ENCODE measurements at places on chromosomes 2 and 18.

- no peak for DNase-seq
Measured at GRCh38 chr18:49352321-49352720, 108.1 kb downstream of the DYM start.

- DNase-seq = no peak
Measured at GRCh38 chr18:36589857-36590543, 238.8 kb downstream of the TPGS2 start.

DNA sequence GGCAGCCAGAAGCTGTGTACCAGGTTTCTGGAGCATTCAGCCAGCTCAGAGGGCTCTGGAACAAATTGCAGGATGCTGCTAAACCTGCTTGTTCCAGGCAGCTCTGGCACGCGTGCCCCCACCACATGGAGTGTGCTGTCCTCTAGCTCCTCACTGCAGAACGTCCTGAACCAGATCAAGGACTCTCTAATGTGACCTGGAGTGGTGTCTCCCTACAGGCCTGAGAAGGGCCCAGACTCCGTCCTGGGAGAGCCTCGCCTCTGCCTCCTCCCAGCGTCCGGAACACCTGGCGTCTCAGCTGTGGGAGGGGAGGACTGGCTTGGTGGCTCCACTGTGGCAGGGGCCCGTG lies 115.6 kb upstream of the GPC1 start:
- no peak for DNase-seq

GRCh38 chr2:150983314-150983897 lies 278.3 kb downstream of the RBM43 start:
- no peak for DNase-seq

DNA sequence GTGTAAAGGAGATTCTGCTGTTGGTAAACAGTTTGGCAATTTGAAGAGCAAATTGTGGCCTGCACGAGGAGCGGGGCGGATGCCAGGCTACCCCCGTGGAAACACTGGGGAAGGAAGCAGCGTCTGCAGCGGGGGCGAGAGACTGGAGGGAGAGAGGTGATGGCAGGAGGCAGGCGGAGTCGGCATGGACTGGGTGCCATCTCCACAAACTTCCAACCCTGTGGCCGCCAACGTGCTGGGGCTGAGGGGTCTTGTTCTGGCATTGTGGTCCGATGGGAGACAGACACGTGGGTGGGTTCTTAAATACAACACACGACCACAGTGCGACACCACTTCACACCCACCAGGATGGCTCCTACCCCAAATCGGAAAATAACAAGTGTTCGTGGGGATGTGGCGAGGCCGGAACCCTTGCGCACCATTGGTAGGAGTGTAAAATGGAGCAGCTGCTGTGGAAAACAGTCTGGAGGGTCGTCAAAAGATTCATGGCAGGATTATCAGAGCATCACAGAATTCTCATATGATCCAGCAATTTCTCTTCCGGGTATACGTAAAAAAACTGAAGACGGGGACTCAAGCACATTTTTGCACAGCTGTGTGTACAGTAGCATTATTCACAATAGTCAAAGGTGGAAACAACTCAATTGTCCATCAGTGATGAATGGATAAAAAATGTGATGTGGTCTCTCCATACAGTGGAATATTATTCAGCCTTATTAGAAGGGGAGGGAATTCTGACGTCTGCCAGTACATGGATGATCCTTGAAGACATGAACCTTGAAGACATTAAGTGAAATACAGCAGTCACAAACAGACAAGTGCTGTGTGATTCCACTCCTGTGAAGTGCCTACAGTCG lies 82.4 kb upstream of the HPCAL1 start:
- no peak for DNase-seq

DNA sequence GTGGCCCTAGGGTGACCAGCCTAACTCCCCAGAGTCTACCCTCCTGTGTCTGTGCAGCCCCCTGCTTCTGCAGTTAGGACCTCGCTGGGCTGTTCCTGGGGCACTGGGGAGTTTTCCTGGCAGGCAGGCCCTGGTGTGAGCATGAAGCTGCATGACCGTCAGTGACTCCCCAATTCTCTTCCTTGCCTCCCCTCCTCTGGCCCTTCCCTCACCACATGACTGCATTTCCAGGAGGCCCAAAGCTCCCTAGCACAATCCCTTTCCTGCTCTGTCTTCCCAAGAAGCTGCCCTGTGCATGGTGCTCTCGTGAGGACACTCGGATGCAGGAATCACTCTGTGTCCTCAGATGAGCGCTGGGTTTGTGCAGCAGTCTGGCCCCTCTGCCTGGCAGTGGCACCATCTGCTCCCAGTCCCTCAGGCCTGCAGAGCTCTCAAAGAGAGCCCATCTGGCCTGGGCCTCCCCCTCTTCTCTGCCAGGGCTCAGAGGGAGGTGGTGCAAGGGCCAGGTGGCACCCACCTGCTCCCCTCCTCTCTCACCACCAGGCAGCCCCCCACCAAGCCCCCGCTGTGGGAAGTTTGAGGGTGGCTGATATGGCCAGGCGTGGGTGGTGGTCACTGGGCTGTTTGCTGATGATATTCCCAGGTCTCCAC lies 125.6 kb upstream of the HS6ST1 start:
- no peak for DNase-seq

- DNase-seq = no peak
Measured at GRCh38 chr18:56637711-56638231, 621 bp downstream of the TXNL1 start.

GRCh38 chr2:216866515-216867095 lies 6.7 kb upstream of the TNP1 start:
- no peak for DNase-seq

DNA sequence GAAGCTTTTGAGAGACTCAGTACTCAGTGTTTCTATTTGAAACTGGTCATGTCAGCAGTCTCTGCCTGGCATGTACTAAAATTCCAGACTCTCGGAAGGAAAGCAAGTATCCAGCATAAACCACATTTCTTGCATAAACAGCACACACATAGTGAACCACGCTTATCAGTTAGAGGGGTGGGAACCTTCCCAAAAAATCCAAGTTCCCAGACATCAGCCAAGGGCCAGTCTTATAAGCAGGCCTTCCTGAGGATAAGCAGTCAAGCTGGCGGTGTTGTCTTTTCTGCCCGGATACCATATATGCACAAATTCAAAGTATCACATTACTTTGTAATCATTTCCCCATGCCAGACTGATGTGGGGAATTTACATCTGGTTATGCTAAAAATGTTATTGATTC lies 73.6 kb downstream of the ST6GAL2 start:
- no peak for DNase-seq

DNA sequence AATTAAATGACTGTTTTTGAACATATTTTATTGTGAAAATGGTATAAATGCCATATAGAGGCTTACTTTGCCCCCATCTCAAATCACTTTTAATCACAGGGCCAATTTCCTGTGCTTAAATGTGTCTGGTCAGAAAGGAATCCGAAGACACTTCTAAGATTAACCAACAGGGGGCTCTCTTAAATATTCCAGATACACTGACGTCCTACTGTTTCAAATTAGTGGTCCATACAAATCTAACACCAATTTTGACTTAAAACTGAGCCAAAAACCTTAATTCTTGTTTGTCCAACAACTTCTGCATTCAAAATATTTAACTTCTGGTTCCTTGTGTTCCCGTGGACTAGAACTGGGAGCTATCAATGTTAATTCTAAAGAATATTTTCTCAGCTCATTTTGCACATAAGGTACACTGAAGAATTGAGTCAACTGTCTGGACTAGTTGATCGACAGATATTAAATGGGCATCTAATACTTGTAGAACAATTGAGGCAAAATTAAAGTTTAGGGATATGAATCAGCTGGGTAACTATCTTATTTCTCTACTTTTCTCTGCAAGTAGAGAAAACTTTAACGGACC lies 557.5 kb downstream of the ARHGAP15 start:
- DNase-seq = no peak

DNA sequence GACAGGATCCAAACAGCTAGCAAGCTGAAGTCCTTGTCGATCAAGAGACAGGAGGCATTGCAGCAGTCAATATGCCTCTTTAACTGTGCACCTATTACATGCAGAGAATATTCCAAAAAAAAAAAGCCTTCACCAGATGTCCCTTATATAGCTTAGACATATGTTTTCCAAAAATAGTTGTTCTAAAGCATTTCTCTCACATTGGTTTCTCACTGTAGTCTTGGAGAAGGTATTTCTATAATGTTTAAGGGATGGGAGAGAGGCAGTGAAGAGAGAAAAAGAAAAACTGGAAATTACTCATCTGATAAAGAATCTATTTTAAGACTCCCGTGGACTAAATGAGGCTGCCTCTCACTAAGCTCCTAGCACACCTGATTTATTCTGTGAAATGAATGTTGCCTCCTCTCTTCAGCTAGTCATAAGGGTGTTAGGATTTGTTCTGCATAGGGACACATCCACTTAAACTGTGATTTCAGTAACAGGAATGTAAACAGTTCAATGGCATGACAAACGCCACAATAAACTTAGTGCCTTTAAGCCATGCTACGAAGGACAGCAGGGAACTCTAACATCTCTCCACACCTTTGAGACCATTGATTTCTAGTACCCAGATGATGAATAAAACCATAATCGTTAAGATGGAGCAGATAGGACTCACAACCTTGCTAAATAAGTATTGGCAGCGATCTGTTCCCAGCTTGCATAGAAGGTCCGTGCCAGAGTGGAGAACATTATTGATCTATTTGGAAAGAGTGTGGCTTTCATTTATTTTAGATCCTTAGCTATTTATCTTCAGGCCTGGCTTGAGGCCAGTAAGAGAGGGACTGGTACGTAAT lies 98.6 kb upstream of the NCK2 start:
- no peak for DNase-seq

DNA sequence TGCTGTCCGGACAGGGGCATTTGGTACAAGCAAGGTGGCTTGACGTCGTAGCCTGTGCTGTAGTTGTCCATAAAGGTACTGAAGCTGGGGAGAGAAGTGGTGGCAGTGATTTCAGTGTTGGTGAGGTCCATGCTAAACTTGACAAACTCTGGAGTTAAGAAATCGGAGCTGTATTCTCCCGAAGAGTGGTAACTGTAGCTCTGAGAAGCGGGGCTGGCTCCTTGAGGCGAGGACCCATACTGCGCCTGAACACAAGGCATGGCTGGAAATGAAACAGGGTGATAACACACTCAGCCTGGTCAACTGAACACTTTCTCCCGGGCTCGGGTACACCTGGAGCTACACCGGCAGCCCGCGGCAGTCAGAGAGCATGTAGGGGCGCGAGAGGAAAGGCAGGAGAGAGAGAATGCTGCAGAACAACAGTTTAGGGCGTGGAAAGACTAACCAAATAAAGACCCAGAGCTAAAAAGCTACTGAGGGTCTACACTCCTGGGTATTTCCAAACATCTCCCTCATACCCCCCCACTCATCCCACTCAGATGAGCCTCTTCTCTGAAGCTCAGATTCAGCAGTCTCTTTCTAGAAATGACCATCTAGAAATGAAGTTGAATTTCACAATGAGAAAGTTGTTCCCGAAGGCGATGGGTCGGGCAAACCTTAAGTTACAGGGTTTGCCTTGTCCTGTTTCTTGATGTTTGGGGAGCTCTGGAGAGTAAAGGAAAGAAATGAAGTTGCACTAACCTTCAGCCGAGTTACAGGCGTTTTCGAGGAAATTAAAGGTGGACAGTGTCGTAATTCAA lies 2.4 kb downstream of the NR4A2 start:
- DNase-seq = no peak

DNA sequence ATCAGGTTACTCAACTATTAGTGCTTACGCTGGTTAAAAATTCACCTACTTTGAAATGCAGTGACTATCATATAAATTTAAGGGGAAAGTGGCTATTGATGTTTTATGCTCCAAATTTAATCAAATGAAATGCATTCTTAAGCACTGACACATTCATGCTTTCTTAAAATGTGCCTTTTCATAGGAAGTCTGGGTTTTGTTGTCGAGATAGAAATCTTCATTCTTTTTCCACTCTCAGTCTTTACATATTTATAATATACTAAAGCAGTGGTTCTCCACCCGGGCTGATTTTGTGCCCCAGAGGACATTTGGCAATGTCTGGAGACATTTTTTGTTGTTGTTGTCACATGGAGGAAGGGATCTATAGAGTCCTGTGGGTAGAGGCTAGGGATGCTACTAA lies 167.9 kb downstream of the PAX3 start:
- no peak for DNase-seq

- no peak for DNase-seq
Measured at GRCh38 chr18:63315876-63316275, 3.7 kb downstream of the BCL2 start.

- DNase-seq = no peak
Measured at GRCh38 chr18:41268271-41268670, 686.8 kb upstream of the PIK3C3 start.

DNA sequence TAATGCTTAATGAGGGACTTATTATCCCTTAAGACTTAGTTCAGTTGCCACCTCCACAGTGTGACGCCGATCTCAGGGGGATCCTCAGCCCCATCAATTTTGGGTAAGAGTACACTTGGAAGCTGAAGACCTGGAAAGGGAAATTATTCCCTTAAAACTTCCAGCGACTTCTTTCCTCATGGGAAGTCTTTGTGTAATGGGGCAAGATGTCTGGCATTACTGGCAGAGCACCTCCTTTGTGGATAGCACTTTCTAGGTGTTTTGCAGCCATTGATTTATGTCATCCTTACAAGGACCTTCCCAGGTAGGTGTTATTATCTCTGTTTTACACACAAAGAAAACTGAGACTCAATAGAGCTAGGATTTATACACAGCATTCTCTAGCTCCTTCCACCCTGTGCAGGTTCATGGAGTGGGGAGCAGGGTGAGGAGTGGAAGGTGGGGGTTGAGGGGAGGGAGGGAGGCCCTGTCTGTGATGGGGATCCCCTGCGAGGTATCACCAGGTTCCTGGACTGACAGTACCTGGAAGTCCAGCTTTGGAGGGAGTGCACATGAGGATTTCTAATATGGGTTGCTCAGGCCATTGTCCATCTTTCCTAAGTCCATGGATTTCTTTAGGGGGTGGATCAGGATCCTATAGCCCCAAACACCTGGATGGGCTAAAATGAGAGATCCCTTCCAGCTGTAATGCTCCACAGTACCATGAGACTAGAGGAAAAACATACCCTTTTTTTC lies 79.4 kb downstream of the MYCN start:
- no peak for DNase-seq

DNA sequence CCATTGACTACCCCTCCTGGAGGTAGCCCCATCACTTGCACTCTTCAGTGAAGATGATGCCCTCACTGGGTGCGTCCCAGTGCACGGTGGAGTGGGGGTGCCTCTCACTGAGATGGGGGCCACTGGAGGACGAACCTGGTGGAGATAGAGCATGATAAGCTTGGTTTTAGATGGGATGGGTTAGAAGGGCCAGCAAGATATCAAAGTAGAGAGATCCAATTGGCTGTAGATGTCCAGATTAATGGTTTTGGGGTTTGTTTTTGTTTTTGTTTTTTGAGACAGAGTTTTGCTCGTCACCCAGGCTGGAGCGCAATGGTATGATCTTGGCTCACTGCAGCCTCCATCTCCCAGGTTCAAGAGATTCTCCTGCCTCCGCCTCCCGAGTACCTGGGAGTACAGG lies 28.3 kb downstream of the DPYSL5 start:
- DNase-seq = no peak

- no peak for DNase-seq
Measured at GRCh38 chr18:23193742-23194141, 58.5 kb downstream of the CABLES1 start.

GRCh38 chr2:28074137-28074536 lies 183.6 kb downstream of the BABAM2 start:
- DNase-seq = no peak

GRCh38 chr18:40607542-40608148 lies 1347.4 kb upstream of the PIK3C3 start:
- DNase-seq = no peak
